ENCODE measurements at places on chromosomes 11 and 22. TPM values are rescaled to one million over a fixed set of nuclear protein-coding genes. Genes with fewer than 3 reads are reported as not detected.

IGSF9B gene
- polyA plus RNA-seq = 8.2 TPM

CFL1 gene
- polyA plus RNA-seq = 728 TPM

- DNase-seq = no peak
These were observed 78.5 kb downstream of the NAT10 start for GRCh38 chr11:34183848-34184391.

- no peak for DNase-seq
These were observed 22.4 kb downstream of the MMP10 start for GRCh38 chr11:102757823-102758549.

- DNase-seq = no peak
These were observed 13.3 kb downstream of the OR52B2 start for GRCh38 chr11:6156628-6157359.

DNA sequence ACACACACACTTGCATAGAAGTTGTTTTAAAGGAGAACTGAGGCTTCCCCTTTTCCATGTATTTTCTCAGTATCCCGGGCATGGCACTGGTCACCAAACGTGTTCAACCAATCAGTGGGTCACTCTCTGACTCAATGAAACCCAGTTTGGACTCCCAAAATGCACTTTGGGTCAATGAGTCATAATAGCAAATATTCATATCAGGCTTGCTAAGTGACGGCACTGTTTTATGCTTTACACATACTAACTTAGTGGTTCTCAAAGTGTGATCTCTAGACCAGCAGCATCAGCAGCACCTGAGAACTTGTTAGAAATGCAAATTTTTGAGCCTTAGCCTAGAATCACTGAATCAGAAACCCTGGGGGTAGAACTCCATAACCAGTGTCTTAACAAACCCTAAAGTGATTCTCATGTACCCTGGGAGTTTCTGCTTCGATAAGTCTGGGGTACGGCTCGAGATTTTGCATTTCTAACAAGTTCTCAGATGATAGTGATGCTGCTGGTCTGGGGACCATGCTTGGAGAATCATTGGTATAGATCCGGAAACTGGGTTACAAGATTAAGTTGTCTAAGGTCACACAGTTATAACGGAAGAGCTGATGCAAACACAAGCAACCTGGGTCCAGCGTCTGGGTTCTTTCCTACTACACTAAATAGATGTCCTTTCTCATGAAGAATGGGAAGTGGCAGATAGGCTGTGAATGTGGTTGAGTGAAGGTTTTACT, 35.6 kb downstream of the ETS1 start:
- DNase-seq = no peak

- DNase-seq = no peak
These were observed 34.2 kb downstream of the MICAL3 start for GRCh38 chr22:17990147-17990546.

Measured in renal cortex interstitium (tissue), 15 donors.